Caki2 (cell line): ENCODE measurements at places on chromosomes 2 and 18. TPM values are rescaled to one million over a fixed set of nuclear protein-coding genes. Genes with fewer than 3 reads are reported as not detected.

The VWA3B gene
- not detected in 2 replicates for total RNA-seq

The B3GNT7 gene
- total RNA-seq, result 0.57 and 1.4 TPM in 2 replicates

The POU3F3 gene
- total RNA-seq, result 48.8 and 57.1 TPM in 2 replicates

The REG3A gene
- not detected in 2 replicates for total RNA-seq

The QPCT gene
- 8.5 and 12.1 TPM in 2 replicates for total RNA-seq

The LAMA1 gene
- total RNA-seq, result 23.4 and 38.2 TPM in 2 replicates

The FBXO48 gene
- total RNA-seq, result 0.44 and 0.52 TPM in 2 replicates

The SERPINB3 gene
- total RNA-seq, result not detected in 2 replicates

The FN1 gene
- total RNA-seq, result 3,498 and 3,981 TPM in 2 replicates

The PTPRM gene
- total RNA-seq, result 3.7 and 29.1 TPM in 2 replicates

The MATN3 gene
- 2.6 and 3.6 TPM in 2 replicates for total RNA-seq

The MPP4 gene
- not detected in 2 replicates for total RNA-seq

The NOSTRIN gene
- not detected in 2 replicates for total RNA-seq

The REG1B gene
- not detected in 2 replicates for total RNA-seq

The FARP2 gene
- 24.0 and 41.2 TPM in 2 replicates for total RNA-seq

The IL36A gene
- total RNA-seq, result not detected in 2 replicates

The PTPRN gene
- total RNA-seq, result not detected in 2 replicates

The ST8SIA5 gene
- total RNA-seq, result not detected in 2 replicates

The ATRAID gene
- 284 and 308 TPM in 2 replicates for total RNA-seq

The GPN1 gene
- total RNA-seq, result 47.2 and 58.4 TPM in 2 replicates

The WBP1 gene
- 63.4 and 110 TPM in 2 replicates for total RNA-seq

The SIX3 gene
- not detected in 2 replicates for total RNA-seq

The SLC11A1 gene
- 1.4 and 3.0 TPM in 2 replicates for total RNA-seq

The B4GALT6 gene
- 0.78 and 1.0 TPM in 2 replicates for total RNA-seq

The AMER3 gene
- not detected in 2 replicates for total RNA-seq

The CIDEA gene
- not detected in 2 replicates for total RNA-seq

The GBX2 gene
- 2.9 TPM in 1 of 2 replicates, not detected in the other for total RNA-seq

The SELENOI gene
- total RNA-seq, result 15.3 and 19.0 TPM in 2 replicates

The ST8SIA3 gene
- total RNA-seq, result not detected in 2 replicates

The L3MBTL4 gene
- 0.12 TPM in 1 of 2 replicates, not detected in the other for total RNA-seq

The LRATD1 gene
- total RNA-seq, result 1.2 and 1.9 TPM in 2 replicates

The MOCOS gene
- total RNA-seq, result 3.7 and 10.2 TPM in 2 replicates

The IL36B gene
- not detected in 2 replicates for total RNA-seq

The GCKR gene
- 6.0 and 8.9 TPM in 2 replicates for total RNA-seq

The PTPN18 gene
- total RNA-seq, result 20.8 and 26.1 TPM in 2 replicates

The KCNF1 gene
- total RNA-seq, result 0.17 TPM in 1 of 2 replicates, not detected in the other

The MBP gene
- 12.8 and 14.7 TPM in 2 replicates for total RNA-seq

The SERPINB7 gene
- total RNA-seq, result 3.4 and 9.3 TPM in 2 replicates

The NT5C1B gene
- not detected in 2 replicates for total RNA-seq

The PKP4 gene
- 7.9 and 15.1 TPM in 2 replicates for total RNA-seq

The TMEM37 gene
- total RNA-seq, result 0.10 and 3.5 TPM in 2 replicates

The UGT1A3 gene
- 0.78 TPM in 1 of 2 replicates, not detected in the other for total RNA-seq

The AGXT gene
- not detected in 2 replicates for total RNA-seq

The SCN1A gene
- total RNA-seq, result 0.03 TPM in 1 of 2 replicates, not detected in the other

The MAB21L4 gene
- not detected in 2 replicates for total RNA-seq

The DIPK1C gene
- total RNA-seq, result not detected in 2 replicates

The CCDC102B gene
- total RNA-seq, result not detected in 2 replicates

The LIMS4 gene
- not detected in 2 replicates for total RNA-seq

The SLC5A7 gene
- not detected in 2 replicates for total RNA-seq

The CDH2 gene
- 82.4 and 83.5 TPM in 2 replicates for total RNA-seq
